Breast epithelium (tissue), 4 donors: ENCODE measurements at places on chromosomes 2 and 18.

DNA sequence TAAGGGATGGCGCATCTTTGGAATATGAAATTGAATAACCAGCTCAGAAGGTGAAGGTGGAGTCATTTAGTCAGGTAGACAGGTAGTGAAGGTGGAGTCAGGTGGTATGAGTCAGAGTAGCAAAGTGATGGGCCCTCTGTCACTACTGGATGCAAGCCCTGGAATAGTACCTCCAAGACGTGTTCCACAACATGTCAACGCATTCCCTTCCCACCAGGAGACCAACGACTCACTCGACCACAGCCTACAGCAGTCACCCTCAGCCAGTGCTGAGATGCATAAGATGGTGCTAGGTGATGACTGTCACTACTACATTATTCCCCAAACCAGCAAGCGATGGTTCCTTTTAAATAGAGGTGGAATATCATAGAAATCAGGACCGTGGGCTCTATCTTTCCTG lies 6.8 kb downstream of the CPLX4 start:
- no peak overlapping the region for H3K27ac ChIP-seq
- H3K36me3 ChIP-seq = no peaks in the 10 kb centered on the region
- no peaks in the 10 kb centered on the region for H3K4me1 ChIP-seq
- no peak overlapping the region for H3K4me3 ChIP-seq
- DNase-seq = no peak

GRCh38 chr2:86747711-86748639 lies 27.9 kb downstream of the RMND5A start:
- no peaks in the 10 kb centered on the region for H3K4me1 ChIP-seq
- H3K27me3 ChIP-seq = no peaks in the 10 kb centered on the region
- H3K36me3 ChIP-seq = no peaks in the 10 kb centered on the region

DNA sequence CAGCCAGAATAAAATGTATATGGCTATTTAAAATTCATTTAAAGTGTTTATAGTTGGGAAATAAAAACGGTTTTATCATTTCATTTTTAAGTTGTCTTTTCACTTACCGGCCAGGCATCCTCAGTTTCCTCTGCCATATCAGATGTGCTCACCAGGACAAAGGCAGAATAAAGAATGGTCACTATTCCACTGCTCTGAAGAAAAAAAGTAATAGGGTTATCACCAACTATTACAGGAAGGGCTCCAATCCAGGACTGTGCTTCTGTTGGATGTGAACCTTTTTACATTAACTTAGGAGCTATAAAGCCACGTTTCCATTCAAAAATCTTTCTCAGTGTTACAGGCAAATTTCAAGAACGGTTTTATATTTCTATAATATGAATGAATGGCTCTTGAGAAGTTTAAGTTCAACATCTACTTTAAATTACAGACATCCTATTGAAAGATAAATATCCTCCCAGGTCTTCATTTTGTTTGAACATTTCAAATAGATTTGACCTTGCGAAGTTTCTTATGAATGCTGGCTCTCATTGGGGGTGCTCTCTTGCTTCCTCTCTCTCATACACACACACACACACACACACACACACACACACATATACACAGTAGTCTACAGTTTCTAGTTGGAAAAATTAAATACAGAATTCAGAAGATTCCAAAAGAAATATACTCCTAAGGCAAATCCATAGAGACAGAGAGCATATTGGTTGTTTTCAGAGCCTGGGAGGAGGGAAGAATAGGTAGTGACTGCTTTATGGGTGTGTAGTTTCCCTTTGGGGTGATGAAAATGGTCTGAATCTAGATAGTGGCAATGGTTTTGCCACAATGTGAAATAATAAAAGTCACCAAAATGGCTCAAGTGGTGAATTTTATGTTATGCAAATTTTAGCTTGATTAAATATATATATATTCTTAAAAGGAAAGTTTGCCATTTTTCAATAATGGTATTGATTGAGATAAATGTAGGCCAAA lies 2.9 kb upstream of the SLC40A1 start:
- no peaks in the 10 kb centered on the region for H3K36me3 ChIP-seq
- H3K4me1 ChIP-seq = no peaks in the 10 kb centered on the region
- H3K27ac ChIP-seq = no peak overlapping the region
- no peak overlapping the region for H3K4me3 ChIP-seq
- H3K27me3 ChIP-seq = no peaks in the 10 kb centered on the region

GRCh38 chr18:192801-193200 lies 34.4 kb downstream of the USP14 start:
- no peak overlapping the region for H3K27ac ChIP-seq
- H3K4me1 ChIP-seq = no peaks in the 10 kb centered on the region
- H3K36me3 ChIP-seq = no peaks in the 10 kb centered on the region
- H3K27me3 ChIP-seq = no peaks in the 10 kb centered on the region

GRCh38 chr18:43825768-43826167 lies 548.5 kb upstream of the SYT4 start:
- H3K27me3 ChIP-seq = no peaks in the 10 kb centered on the region
- no peak overlapping the region for H3K27ac ChIP-seq
- no peaks in the 10 kb centered on the region for H3K4me1 ChIP-seq
- DNase-seq = no peak
- no peaks in the 10 kb centered on the region for H3K36me3 ChIP-seq

- H3K36me3 ChIP-seq = no peaks in the 10 kb centered on the region
- H3K27me3 ChIP-seq = no peaks in the 10 kb centered on the region
- no peak overlapping the region for H3K4me3 ChIP-seq
- H3K4me1 ChIP-seq = no peaks in the 10 kb centered on the region
- H3K27ac ChIP-seq = no peak overlapping the region
- no peak for DNase-seq
Observed at GRCh38 chr18:34600158-34600557, 109.9 kb upstream of the DTNA start.

DNA sequence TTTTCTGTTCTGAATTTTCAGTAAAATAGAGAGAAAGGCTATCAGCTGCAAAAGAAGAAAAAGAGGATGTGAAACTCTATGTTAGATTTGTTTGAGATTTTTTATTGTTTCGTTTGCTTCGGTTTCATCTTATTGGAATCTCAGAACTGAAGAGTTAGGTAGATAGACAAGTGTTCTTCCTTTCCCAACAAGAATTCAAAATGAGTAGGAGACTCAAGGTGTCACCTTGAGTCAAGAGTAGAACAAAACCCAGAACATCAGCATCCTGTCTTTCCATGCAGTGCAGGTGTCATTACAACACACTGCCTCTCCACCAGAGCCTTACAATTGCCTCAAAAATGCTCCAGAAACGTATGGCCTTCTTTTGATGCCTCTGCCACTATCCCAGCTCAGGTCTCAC lies 21.1 kb downstream of the NBAS start:
- no peak overlapping the region for H3K27ac ChIP-seq
- no peak overlapping the region for H3K4me3 ChIP-seq
- H3K4me1 ChIP-seq = no peaks in the 10 kb centered on the region
- H3K36me3 ChIP-seq = no peaks in the 10 kb centered on the region
- no peak for DNase-seq
